ENCODE measurements at places on chromosomes 5 and 9. TPM values are rescaled to one million over a fixed set of nuclear protein-coding genes. Genes with fewer than 3 reads are reported as not detected.

DNA sequence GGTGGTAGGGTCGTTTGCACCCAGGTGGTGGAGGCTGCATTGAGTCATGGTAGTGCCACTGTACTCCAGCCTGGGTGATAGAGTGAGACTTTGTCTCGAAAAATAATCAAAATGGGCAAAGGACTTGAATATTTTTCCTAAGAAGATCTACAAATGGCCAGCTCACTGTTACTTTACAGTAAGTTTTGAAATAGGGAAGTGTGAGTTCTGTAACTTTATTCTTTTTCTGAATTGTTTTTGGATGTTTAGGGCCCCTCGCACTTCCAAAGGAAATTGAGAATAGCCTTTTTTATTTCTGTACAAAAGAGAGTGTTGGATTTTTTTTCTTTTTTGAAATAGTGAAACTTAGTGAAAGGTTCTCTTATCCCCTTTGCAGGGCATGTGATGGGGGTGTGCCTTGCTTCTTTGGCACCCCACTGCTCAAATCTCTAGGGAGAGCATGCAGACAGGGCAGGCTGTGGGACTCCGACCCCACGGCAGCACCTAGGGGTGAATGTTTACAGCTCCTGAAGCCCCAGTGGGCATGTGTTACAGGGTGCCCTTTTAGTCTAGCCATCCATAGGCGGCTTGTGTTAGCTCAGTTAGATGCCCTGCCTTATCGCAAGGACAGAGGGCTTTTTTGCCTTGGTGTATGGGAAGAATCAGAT, 33.3 kb downstream of the GPBP1 start:
- H3K4me1 ChIP-seq: peaks cover 18% of the 10 kb centered on the region
- H3K27ac ChIP-seq: no peak overlapping the region
- H3K36me3 ChIP-seq: peaks cover 29% of the 10 kb centered on the region
- no peak overlapping the region for H3K4me3 ChIP-seq
- DNase-seq: no peak
- no peaks in the 10 kb centered on the region for H3K27me3 ChIP-seq

DNA sequence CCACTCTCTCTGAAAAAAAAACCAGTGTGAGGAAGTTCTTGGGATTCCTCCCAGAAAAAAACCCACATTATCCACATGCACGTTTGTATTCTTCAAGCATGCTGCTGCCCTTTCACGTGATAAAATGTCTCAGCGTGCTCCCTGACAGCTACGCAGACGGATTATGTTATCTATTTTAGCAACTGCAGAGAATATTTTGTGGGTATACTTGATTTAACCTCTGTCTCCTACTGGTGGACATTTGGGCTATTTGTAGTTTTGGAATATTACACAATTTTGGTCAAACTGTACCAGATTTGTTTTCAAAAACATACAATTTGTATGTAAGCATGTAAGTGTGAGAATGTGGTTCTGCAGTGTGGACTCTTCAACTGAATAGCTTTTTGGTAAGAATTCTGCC, 10.7 kb downstream of the PRRC2B start:
- no peaks in the 10 kb centered on the region for H3K27me3 ChIP-seq
- peaks cover 8% of the 10 kb centered on the region for H3K36me3 ChIP-seq
- H3K27ac ChIP-seq: no peak overlapping the region
- H3K4me1 ChIP-seq: peaks cover 3% of the 10 kb centered on the region
- H3K4me3 ChIP-seq: no peak overlapping the region
- DNase-seq: no peak

GRCh38 chr5:178545941-178546674, 44.1 kb downstream of the COL23A1 start:
- H3K27ac ChIP-seq: no peak overlapping the region
- H3K36me3 ChIP-seq: no peaks in the 10 kb centered on the region
- peaks cover 89% of the 10 kb centered on the region for H3K27me3 ChIP-seq
- no peaks in the 10 kb centered on the region for H3K4me1 ChIP-seq

TSSK1B gene
- not detected for total RNA-seq

DNA sequence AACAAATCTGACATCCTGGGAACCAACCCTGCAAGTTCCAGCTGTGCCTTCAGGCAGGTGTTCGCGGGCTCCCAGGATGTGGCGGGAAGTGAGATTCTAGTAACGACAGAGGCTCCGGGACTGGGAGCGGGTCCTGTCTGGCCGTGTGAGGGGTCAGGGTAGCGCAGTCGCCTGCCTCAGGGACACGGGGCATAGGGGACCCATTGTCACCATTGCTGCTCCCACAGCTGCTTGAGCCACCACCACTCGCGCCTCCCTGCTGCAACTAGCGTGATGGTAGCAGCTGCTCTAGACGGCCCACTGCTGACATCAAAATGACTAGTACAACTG, 468.5 kb downstream of the CDH9 start:
- no peak overlapping the region for H3K4me3 ChIP-seq
- DNase-seq: no peak
- no peaks in the 10 kb centered on the region for H3K36me3 ChIP-seq
- no peaks in the 10 kb centered on the region for H3K27me3 ChIP-seq
- H3K4me1 ChIP-seq: no peaks in the 10 kb centered on the region

LECT2 gene
- total RNA-seq: not detected

JMY gene
- total RNA-seq: 9.9 TPM

- no peak for DNase-seq
- H3K4me3 ChIP-seq: no peak overlapping the region
- peak overlapping the region; percentile 64 for H3K27ac ChIP-seq
- no peaks in the 10 kb centered on the region for H3K27me3 ChIP-seq
- no peaks in the 10 kb centered on the region for H3K36me3 ChIP-seq
- H3K4me1 ChIP-seq: peaks cover 25% of the 10 kb centered on the region
Observed at GRCh38 chr9:107260437-107261081, 22.5 kb upstream of the RAD23B start.

PIP5KL1 gene
- 22.5 TPM for total RNA-seq

DNA sequence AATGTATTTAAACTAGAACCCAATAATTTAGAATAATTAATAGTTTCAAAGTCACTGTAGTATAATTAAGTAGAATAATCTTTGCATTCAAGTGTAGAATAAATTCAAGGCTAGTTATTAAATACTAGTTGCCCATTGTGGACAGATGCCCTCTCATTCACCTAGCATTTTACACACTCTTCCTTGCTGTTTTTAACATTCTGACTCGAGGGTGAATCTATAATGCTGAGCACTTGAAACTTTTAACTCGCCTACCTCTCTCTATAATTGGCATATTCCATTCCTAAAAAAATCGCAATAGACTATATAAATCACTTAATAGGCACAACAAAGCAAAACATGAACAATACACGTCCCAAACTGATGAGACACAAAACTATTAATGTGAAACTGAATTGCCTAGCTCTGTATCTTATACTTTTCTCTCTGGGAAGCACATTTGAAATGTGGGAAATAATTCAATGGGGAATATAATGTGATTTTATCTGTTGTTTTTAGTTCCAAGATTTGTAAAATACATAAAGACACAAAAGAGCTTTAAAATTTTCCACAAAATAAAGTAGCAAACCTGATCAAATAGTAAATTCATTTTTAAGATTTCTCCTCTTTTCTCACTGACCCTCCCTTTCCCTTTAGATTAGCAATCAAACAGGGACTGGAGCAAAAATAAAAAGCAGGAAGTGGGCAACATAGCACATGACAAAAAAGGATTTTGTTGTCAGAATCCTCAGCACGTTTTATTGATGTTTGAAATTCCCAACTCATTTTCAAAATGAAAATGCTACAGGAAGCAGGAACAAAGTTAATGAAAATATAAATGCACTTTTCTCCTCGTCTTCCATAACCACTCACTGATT, 295.6 kb downstream of the PDE4D start:
- H3K27ac ChIP-seq: no peak overlapping the region
- peaks cover 12% of the 10 kb centered on the region for H3K4me1 ChIP-seq
- no peaks in the 10 kb centered on the region for H3K36me3 ChIP-seq

DNA sequence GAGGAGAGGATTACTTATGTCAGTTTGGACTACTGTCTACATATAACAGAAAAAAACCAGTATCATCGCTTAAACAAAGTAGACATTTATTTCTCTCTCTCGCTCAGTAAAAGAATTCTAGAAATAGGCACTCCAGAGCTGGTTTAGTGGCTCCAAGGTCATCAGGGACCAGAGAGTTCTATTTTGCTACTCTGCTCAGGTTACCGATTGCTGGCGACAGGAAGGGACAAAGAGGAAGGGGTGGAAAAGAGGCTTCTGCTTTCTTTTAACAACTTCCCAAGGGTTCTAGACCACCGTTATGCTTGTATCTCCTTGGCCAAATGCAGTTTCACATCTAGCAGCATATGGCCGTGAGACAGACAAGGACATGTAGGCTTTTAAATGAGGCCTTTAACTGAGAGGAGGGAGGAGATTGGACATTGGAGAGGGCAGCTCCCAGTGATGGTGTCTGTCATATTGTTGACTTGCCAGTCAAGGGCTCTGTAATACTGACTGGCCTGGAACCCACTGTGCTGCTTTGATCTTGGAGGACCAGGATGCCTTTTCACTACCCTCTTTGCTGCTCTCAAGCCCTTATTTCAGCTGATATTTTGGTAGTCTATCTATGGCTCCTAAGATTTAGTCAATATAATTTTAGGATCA, 15.6 kb upstream of the DCP2 start:
- H3K4me3 ChIP-seq: no peak overlapping the region
- H3K4me1 ChIP-seq: peaks cover 57% of the 10 kb centered on the region
- no peak for DNase-seq
- H3K27ac ChIP-seq: peak overlapping the region; percentile 63
- H3K27me3 ChIP-seq: no peaks in the 10 kb centered on the region

- no peak for DNase-seq
- H3K36me3 ChIP-seq: peaks cover 23% of the 10 kb centered on the region
- H3K27ac ChIP-seq: no peak overlapping the region
- no peaks in the 10 kb centered on the region for H3K27me3 ChIP-seq
- no peaks in the 10 kb centered on the region for H3K4me1 ChIP-seq
Observed at GRCh38 chr5:178214160-178214803, 9.9 kb downstream of the HNRNPAB start.

PHYHD1 gene
- 4.2 TPM for total RNA-seq

DNA sequence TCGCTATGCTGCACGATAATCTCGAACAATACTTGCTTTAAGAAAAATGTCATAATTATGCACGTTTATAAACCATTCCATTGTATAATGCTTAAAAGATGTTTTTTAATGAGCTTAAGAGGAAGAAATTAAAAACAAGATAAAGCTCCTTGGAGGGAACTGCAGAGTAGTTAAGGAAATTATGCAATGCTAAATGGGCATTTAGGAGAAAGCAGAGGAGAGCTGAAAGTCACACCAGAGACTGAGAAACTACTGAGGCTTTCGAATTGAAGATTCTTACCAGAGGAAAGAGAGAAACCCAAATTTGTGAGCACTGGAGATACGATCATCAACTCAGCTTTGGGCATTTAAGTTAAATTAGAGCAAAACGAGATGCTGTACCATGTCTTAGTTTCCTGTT, 119.4 kb downstream of the CDH10 start:
- no peaks in the 10 kb centered on the region for H3K27me3 ChIP-seq
- H3K4me1 ChIP-seq: no peaks in the 10 kb centered on the region
- no peak for DNase-seq
- H3K36me3 ChIP-seq: no peaks in the 10 kb centered on the region
- H3K4me3 ChIP-seq: no peak overlapping the region
- no peak overlapping the region for H3K27ac ChIP-seq

GRCh38 chr9:108545436-108545835, 310.4 kb downstream of the ACTL7B start:
- no peak overlapping the region for H3K4me3 ChIP-seq
- no peak overlapping the region for H3K27ac ChIP-seq
- no peaks in the 10 kb centered on the region for H3K27me3 ChIP-seq
- DNase-seq: no peak
- H3K36me3 ChIP-seq: no peaks in the 10 kb centered on the region
- peaks cover 45% of the 10 kb centered on the region for H3K4me1 ChIP-seq

DNA sequence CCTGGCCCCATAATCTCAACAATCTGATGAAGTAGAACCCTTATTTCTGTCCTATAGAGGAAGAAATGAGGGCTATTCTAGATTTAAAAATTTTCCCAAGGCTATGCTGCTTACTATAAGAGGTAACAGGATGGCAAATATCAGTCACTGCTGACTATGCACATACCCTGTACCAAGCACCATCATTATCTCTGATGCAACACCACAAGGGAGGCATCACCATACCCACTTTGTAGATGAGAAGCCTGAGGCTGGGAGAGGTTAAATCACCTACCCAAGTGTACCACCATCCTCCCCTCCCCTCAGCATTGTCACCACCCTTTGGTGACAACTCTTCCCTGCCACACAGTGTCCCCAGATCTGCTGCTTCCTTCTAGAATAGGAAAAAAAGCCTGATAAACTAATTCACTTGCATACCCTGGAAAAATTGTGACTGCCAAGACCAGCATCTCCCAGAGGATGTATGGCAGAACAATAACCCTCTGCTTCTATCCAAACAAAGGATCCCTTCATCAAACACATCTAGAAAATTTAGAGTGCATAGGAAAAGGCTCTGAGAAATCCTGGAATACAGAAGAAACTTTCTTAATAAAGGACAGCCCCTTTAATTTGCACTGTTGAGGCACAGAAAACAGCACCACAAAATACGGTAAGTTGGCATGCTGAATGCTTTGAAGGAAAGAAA, 48.3 kb downstream of the PRRC1 start:
- no peak overlapping the region for H3K4me3 ChIP-seq
- no peak for DNase-seq
- no peaks in the 10 kb centered on the region for H3K36me3 ChIP-seq
- H3K27ac ChIP-seq: no peak overlapping the region
- H3K27me3 ChIP-seq: no peaks in the 10 kb centered on the region

CEMIP2 gene
- 60.7 TPM for total RNA-seq

- no peaks in the 10 kb centered on the region for H3K36me3 ChIP-seq
- H3K27me3 ChIP-seq: no peaks in the 10 kb centered on the region
- no peak overlapping the region for H3K27ac ChIP-seq
Observed at GRCh38 chr5:145479857-145480256, 355.3 kb downstream of the PRELID2 start.

GRCh38 chr5:156655732-156656131, 194.4 kb upstream of the PPP1R2B start:
- H3K27me3 ChIP-seq: no peaks in the 10 kb centered on the region
- no peak for DNase-seq
- H3K4me1 ChIP-seq: no peaks in the 10 kb centered on the region

DNA sequence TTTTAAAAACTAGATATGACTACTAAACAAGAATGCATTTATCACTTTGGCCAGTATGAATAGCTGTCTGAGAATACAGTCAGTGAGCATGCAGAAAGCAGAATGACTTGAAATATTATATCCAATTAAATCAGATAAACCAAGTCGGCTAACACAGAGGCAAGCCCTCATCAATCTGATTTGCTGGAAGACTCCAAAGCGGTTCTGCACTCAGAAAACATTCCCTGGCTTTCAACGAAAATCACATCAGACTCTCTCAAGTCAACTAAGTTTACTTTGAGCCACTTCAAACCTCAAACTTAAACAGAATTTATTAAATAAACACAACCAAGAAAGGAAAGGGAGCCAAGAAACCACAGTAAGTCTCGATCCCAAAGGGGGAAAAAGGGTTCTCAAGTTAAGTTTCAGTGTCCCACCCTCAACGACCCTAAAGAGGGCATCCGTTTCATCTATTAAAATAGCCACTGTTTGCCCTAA, 1.4 kb downstream of the MYO10 start:
- peak overlapping the region; percentile 7 for H3K27ac ChIP-seq
- no peaks in the 10 kb centered on the region for H3K36me3 ChIP-seq
- H3K27me3 ChIP-seq: no peaks in the 10 kb centered on the region
- DNase-seq: no peak
- H3K4me3 ChIP-seq: peak overlapping the region; percentile 93
- H3K4me1 ChIP-seq: peaks cover 37% of the 10 kb centered on the region

GCNT4 gene
- 1.4 TPM for total RNA-seq

TOR4A gene
- 48.9 TPM for total RNA-seq

Data from PC-9 (cell line).